NB4 (cell line): ENCODE measurements at places on chromosomes 2 and 18.

GRCh38 chr2:100739735-100740432 lies 80.1 kb upstream of the NPAS2 start:
- DNase-seq: no peak

DNA sequence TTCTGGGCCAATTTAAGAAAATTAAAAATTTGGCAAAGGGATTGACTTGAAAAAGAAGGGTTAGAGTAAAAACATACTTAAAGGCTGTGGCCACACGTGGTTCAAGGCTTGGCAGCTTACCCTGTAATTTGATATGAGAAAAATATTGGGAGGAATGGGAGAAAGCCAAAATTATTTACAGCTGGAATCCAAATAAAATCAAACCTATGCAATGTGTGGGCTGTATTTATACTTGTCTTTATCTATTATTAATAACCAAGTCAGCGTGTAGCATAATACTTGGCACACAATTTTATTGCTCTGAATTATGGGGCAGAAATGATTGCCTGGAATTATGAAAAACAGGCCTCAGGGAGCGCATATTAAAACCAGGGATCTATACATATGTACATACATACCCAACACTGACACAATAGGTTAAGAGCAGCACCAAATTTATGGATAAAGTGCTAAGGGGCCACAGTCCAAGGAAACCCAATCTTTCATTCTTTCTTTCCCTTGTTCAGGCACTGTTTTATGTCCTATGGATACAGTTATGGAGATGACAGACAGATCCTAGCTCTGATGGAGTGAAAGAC lies 35.6 kb downstream of the FAM124B start:
- no peak for DNase-seq

- DNase-seq: no peak
Observed at GRCh38 chr18:61876899-61877298, 15.9 kb downstream of the RNF152 start.

- DNase-seq: no peak
Observed at GRCh38 chr18:46452820-46453219, 204.2 kb downstream of the LOXHD1 start.

DNA sequence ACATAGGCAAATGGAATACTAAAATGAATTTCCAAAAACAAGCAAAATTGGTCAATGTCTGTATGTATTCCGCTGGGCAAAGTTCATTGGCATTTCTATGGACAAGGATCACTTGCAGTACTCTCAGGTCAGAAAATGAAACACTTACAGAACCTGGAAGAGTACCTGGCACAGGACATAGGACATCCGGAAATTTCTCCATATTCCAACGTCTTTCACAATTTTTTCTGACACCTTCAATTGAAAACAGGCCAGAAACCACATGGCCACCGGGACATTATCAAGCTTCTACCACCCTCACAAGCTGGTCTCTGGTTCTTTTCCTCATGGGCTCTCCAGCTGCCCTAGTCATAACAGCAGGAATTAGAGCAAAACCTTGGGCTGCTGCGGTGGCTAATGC lies 96.9 kb upstream of the MSH6 start:
- no peak for DNase-seq

- no peak for DNase-seq
Observed at GRCh38 chr2:169663247-169663646, 31.0 kb downstream of the CFAP210 start.

- DNase-seq: no peak
Observed at GRCh38 chr2:38125842-38126241, 49.9 kb upstream of the CYP1B1 start.

DNA sequence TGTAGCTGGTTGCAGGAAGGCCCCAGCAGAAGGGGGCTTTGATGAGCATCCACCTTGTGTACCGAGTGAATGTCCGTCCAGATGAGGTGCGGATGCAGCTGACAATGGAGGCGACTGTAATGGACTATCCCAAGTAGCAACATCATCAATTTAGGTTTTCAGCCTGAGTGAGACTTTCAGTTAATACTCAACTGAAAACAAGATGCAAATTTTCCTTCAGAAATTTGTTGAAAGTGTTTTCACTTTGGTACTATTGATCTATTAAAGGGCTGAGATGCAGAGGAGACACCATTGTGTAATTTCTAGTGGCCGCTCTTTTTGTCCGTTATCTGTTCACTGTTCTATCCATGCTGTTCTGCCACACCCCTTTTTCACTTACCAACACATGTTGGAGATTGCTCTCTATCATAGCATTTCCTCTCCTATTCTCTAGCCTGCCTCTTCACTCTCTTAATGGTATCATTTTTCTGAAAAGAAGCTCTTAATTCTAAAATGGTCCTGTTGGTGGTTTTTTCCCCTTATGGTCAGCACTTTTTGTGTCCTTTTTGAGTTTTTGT lies 12.0 kb upstream of the CASP8 start:
- DNase-seq: no peak

DNA sequence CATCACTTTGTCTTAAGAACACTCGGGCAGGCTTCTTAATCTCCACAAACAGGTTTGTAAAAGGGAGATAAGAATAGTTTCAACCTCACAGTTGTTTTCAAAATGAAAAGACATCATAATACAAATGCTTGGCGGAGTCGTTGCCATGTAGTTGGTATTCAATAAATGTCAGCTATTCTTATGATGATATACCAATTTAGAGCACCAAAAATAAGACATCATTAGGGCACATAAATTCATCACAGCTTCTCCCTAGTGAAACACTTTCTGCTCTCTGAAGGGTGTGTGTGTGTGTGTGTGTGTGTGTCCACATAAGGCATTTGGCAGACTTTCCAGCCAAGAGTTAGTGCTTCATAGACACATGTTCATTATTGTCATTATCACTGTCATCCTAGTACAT lies 10.8 kb downstream of the TMEM182 start:
- DNase-seq: no peak

DNA sequence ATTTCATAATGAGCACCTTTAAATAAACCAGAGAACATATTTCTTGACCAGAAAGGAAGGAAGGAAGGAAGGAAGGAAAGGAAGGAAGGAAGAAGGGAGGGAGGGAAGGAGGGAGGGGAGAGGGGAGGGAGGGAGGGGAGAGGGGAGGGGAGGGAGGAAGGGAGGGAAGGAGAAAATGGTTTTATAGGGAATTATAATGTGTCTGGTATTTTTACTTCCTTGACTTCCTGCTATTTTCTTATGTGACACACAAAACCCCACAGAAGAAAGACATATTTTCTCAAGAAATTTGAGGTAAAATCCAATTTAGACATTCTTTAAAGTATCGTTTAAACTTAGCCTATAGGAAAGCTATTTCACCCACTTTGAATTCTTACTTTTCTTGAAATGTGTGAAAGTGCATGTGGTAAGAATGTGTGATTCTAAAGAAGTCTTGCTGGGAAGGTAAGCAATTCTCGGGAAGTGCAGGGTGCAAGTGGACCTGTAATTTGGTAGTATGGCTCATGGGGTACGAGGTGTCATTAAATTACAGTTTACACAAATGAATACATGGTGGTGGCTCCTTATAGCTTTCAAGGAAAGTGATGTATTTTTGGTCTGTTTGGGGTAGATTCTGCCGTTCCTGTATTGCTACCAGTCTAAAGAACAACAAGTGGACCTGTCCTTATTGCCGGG lies 18.0 kb downstream of the RNF125 start:
- no peak for DNase-seq

DNA sequence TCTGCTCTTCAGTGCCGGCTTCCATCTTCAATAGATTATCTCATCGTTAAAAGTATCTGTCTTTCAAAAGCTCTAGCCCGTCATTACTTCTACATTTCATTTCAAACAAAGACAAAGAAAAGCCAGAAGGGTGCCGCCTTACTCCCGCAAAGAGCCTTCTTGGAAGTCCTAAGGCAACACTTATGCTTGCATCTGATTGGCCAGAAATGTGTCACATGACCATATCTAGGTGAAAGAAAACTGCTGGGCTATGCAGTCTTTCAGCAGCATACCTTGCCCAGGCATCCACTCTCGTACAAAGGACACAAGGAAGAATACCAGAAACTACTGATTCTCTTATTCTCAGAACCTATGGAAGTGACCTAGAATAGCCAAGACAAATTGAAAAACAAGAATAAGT lies 217.1 kb upstream of the SLC35G4 start:
- no peak for DNase-seq

DNA sequence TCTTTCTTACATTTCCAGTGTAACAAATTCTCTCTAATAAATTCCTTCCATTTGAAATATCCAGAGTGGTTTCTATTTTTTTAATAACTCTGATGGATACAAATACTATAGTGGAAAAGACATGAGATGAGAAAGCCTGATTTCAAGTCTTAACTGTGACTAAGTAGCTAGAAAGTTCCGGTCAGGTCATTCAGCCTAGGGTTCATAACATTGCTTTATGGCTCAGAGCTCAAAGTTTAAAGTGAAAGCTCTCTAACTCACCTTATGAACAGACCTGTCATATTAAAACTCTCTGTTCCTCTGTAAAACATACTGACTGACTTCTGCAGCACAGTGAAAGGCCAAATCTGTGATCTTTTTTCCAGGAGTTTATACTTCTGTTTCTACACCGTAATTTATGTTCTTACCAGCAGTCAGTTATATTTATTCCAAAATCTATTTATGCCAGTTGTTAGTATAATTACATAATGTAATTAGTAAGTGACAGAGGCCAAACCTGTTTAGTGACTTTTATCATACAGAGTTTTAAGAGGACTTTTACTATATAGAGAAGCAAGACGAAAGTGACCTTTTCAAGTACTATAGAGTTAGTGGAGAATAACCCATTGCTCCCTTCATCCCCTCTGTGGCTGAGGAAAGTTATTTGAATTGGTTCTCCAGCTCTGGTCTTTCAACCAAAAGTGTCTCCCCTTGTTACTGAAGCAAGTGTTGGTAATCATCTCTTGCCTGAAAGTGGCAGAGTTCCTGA lies 118.8 kb upstream of the PDE1A start:
- DNase-seq: no peak

- DNase-seq: no peak
Observed at GRCh38 chr2:9889812-9890261, 46.6 kb downstream of the TAF1B start.

- peak; percentile 67 for DNase-seq
Observed at GRCh38 chr2:201191132-201191875, 8.4 kb downstream of the CASP10 start.

- no peak for DNase-seq
Observed at GRCh38 chr2:145558617-145559350, 1038.9 kb upstream of the ZEB2 start.

DNA sequence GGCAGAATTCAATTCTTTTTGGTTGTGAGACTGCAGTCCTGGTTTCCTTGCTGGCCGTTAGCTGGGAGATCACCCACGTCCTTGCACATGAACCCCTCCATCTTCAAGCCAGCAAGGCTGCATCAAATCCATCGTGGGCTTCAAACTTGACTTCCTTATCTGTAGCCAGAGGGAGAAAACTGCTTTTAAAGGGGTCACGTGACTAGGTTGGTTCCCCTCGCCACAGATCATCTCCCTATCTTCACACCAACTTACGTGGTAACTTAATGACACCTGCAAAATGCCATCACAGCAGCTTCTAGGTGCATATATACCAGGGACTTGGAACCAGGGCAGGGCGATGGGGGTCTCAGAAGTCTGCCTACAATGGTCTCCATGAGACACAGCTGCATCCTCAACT lies 169.5 kb downstream of the MTCL1 start:
- DNase-seq: no peak

- DNase-seq: no peak
Observed at GRCh38 chr2:223746611-223747010, 90.8 kb downstream of the AP1S3 start.

DNA sequence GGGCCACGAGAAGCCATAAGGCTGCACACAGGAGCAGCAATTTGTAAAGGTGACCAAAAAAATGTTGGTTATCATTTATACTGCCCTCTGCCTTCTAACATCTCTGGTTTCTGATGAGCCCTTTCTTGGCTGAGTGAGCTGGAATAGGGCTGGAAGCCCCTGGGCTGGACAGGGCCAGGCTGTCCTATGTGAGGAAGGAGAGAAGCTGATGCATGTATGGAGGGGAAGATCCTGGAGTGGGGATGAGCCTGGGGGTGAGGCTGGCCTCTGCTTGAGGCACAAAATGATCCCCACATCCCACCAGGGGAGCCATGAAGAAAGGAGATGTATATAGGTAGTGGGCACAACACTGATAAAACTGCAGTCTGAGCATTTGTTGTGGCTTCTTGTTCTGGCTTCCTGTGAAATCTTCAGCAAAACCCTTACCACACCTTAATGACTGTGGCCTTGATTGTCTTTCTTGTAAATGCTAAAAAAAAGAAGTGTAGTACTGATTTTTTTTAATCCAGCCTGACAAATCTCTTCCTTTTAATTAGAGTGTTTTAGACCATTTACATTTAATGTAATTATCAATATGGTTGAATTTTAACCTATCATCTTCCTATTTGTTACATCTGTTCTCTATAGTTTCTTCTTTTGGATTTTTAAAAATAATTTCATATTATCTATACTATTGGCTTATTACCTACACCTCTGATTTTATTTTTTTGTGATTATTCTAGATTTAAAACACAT lies 5.6 kb downstream of the SNED1 start:
- DNase-seq: no peak

DNA sequence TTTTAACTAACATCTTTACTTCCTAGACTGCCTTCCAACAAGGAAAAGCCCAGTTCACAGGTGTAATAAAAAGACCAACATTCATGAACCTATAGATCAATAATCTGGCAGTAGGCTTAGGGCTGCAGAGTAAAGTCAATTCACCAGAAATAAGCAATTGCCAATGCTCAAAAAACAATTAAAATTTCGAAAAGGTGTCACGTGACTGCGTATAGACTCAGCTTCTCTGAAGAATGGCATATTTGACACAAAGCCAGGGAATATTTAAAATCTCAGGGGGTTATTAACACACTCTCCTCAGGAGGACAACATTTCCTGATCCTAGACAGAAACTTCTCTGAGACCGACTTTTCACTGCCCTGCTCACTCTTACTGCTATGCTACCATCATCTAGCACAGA lies 245.2 kb upstream of the LRATD1 start:
- no peak for DNase-seq

- no peak for DNase-seq
Observed at GRCh38 chr2:9356261-9356660, 67.1 kb downstream of the ITGB1BP1 start.

GRCh38 chr18:22349317-22349898 lies 68.3 kb downstream of the CTAGE1 start:
- no peak for DNase-seq

GRCh38 chr2:172101821-172102390 lies 794 bp downstream of the DLX2 start:
- DNase-seq: peak; percentile 74

- DNase-seq: peak; percentile 13
Observed at GRCh38 chr18:37538526-37539205, 26.9 kb downstream of the CELF4 start.

DNA sequence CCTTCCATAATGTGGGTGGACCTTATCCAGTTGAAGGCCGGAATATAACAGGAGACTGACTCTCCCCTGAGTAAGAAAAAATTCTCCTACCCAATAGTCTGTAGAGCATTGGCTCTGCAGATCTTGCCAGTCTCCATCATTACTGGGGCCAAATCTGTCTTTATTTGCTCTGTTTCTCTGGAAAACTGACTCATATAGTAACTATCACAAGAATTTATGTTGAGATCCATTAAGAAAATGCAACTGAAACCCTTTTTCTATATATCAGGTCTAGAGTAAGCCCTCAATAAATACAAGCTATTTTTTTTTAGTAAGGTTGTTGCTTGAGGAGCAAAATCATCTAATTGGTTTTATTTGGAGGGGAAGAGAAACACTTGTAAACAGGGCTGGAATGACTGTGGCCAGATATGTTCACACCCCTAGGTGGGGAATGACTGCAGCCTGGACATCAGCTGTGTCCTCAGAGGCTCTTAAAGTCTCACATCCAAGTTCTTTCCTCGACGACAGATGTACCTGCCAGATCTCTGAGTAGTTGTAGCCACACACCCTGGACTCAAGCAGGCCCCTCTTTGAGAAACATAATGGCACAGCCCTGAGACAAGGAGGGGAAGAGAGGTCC lies 339.7 kb downstream of the TNS1 start:
- DNase-seq: no peak
